ENCODE measurements at places on chromosomes 13 and 19. TPM values are rescaled to one million over a fixed set of nuclear protein-coding genes. Genes with fewer than 3 reads are reported as not detected.

Gene KATNAL1
- 38.7 TPM for total RNA-seq

Gene CEACAM8
- total RNA-seq = not detected

Gene CACNG6
- total RNA-seq = not detected

Gene ZNF177
- 1.1 TPM for total RNA-seq

Gene ARHGEF1
- 57.6 TPM for total RNA-seq

Gene ZNF626
- 7.1 TPM for total RNA-seq

Gene SRRM5
- total RNA-seq = not detected

Gene CLPTM1
- total RNA-seq = 11.4 TPM

Gene KMT2B
- 14.9 TPM for total RNA-seq
